ENCODE measurements at places on chromosomes 4 and X.

DNA sequence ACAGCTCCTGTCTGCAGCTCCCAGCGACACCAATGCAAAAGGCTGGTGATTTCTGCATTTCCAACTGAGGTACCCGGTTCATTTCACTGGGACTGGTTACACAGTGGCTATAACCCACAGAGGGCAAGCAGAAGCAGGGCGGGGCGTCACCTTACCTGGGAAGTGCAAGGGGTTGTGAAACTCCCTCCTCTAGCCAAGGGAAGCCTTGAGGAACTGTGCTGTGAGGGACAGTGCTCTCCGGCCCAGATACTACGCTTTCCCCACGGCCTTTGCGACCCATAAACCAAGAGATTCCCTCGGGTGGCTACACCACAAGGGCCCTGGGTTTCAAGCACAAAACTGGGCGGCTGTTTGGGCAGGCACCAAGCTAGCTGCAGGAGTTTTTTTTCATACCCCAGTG is 218.9 kb downstream of the PPP3CA start:
- no peak for DNase-seq

DNA sequence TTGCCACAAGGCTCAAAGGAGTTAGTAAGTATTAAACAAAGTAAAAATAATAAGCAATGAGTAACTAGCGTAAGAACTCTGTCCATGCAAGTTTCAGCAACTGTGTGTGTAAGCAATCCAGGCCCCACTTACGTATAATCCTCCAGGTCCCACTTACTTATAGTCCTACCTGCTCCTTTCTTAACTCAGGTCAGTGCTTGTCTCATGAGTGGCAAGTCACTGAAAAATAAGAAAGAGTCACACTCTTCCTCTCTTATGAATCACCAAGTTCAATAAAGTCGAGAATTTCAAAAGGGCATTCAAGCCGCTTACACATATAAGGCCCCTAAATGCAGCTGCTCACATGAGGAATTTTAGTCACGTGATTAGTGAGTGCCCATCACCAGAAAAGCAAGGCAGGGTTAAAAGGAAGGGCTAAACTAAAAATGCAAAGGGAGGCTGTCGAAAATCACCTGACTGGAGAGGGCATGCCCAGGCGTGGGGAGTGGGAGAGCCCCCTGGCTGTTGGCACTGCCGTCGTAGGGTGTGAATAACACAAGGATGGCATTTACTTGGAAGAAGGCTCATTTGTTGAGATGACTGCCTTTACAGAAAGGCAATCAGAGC is 58.2 kb downstream of the ZNF827 start:
- DNase-seq: no peak

GRCh38 chr4:183304067-183304466 is 16.0 kb downstream of the CLDN22 start:
- no peak for DNase-seq

DNA sequence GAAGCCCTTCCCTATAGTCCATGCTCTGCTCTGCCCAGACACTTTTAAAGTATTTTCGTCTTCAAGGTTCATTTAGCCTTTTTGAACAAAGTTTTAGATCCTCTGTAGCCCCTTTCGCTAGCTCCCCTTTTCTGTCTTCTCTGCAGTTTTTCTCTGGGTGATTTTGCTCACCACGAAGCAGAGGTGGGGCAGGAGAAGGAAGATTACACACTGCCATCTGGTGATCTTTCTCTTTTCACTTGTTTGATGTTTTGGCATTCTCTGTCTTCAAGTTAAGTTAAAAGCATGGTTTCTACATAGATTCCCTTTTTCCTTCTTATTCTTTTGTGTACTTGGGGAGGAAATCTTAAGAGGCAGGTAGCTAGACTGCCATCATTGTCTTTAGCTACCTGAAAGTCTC is 43.9 kb downstream of the CC2D2A start:
- DNase-seq: no peak

DNA sequence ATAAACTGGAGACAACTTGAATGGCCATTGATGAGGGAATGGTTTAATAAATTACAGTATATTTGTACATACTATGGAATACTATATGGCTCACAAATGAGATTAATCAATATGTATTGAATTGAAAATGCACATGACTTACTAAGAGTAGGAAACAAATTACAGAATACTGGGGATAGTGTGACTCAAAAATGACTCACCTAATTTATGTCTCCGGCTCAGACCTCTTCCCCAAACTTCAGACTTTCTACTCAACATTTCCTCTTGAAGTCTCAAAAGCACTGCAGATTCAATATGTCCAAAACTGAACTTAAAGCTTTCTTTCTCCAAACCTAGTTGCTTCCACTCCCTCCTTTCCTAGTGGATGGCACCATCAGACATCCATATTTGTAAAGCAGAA is 28.8 kb upstream of the GRIA3 start:
- DNase-seq: no peak

GRCh38 chr4:61933527-61933926 is 733.4 kb downstream of the ADGRL3 start:
- no peak for DNase-seq

All from GOT3 (cell line).